ENCODE measurements at places on chromosomes 7 and 10.
A peak's percentile ranks its signal among the peaks of the same experiment; 100 is the strongest.

- DNase-seq: no peak
- H3K27me3 ChIP-seq: peaks cover 5% of the 10 kb centered on the region
- H3K27ac ChIP-seq: no peak overlapping the region
- no peak overlapping the region for H3K4me3 ChIP-seq
- H3K36me3 ChIP-seq: no peaks in the 10 kb centered on the region
- H3K4me1 ChIP-seq: peaks cover 8% of the 10 kb centered on the region
These were observed 101.7 kb upstream of the KLF6 start for GRCh38 chr10:3886641-3887251.

DNA sequence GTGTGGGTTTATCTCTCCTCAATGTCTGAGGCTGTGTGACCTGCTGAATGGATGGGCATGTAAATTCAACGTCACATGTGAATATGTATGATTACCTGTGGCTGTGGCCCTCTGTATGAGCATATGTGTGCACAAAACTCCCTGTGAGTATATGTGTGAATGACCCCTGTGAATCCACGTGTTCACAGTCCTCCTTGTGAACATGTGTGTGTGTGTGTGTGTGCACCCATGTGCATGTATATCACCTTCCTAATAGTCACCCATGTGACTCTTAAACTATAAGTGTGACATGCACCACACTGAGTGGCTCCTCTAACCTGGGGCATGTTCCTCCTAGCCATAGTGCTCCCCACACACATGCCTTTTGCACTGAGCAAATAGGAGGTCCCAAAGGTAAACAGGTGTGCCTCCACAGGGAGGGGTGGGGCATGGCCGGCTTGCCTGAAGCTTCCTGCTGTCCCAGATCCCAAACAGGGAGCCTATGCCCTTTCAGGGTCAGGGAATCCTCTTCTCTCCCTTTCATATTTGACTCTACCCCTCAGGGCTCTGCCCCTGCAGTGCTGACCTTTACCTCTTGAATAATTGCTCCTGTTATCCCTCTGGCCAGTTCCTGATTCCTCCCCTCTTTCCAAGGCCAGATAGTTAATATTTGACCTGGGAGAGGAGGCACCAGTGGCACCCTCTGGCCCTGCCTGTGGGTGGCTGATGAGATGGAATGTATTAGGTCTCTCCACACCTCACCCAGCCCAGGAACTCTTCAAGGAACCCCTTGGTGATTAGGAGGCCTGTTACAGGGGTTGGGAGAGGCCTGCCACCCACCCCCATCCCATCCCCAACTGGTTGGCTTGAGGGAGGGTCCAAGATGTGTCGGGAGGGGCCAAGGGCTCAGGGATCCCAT is 1.9 kb downstream of the SEMA4G start:
- no peak overlapping the region for H3K4me3 ChIP-seq
- no peak overlapping the region for H3K27ac ChIP-seq
- no peaks in the 10 kb centered on the region for H3K27me3 ChIP-seq
- no peaks in the 10 kb centered on the region for H3K36me3 ChIP-seq

DNA sequence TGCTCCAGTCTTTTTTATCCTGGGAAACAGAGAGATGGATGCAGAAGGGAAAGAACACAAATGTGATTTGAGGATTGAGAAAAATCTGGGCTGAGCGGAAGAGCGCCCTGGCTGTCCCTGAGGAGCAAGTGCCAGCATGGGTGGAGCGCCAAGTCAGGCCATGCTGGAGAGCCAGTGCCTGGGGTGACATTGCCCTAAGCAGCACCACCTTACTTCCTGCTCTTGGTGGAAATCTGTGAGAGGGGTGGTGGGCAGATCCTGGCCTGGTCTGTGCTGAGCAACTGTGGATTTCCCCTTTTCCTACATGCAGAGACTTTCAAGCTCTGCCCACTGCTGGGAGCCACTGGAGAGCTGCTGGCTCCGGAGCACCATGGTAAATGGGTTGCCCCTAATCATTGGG is 36.9 kb downstream of the DDIT4 start:
- H3K4me3 ChIP-seq: no peak overlapping the region
- H3K27me3 ChIP-seq: no peaks in the 10 kb centered on the region
- DNase-seq: peak; percentile 33
- no peaks in the 10 kb centered on the region for H3K36me3 ChIP-seq
- peaks cover 72% of the 10 kb centered on the region for H3K4me1 ChIP-seq

- DNase-seq: no peak
- H3K36me3 ChIP-seq: no peaks in the 10 kb centered on the region
- no peak overlapping the region for H3K27ac ChIP-seq
- H3K27me3 ChIP-seq: peaks cover 2% of the 10 kb centered on the region
These were observed 98.4 kb downstream of the VIPR2 start for GRCh38 chr7:159046300-159046699.

- no peaks in the 10 kb centered on the region for H3K36me3 ChIP-seq
- no peak for DNase-seq
- H3K27ac ChIP-seq: no peak overlapping the region
- H3K4me3 ChIP-seq: no peak overlapping the region
These were observed 39.7 kb upstream of the STEAP4 start for GRCh38 chr7:88346357-88346756.

DNA sequence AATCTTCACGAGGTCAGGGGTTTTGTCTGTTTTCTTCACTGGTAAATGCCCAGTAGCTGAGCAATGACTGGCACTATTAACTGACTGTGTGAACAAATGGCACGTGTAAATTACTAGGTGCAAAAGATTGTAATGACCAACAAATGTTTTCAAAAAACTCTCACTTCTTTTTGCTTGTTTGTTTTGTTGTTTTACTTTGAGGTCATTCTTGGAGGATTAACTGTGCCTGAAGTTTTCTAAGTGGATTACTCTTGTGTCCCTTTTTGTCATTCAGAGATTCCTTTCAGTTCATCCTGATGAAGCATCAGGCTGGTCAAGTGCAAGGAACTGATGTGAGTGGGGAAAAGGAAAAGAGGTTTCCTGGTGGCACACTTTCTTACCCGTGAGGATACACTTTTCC is 74.4 kb upstream of the PPP1R3C start:
- no peak overlapping the region for H3K27ac ChIP-seq
- H3K4me3 ChIP-seq: no peak overlapping the region
- DNase-seq: no peak
- no peaks in the 10 kb centered on the region for H3K4me1 ChIP-seq

DNA sequence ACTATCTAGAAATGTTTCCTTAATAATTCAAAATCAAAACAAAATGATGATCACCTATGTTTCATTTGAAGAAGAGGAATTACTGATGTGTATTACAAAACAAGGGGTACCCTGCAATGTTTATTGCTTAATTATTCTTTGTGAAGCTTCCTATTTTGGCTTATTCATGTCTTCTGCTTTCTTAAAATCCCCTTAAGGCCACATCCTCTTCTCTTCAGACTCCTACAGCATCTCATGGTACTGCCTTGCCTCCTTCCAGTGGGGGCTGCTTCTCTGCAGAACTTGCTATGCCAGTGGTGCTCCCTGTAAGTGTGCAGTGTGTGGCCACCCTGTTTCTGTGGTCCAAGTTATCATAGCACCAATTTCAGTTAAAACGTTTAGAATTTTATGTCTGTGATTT is 35.0 kb downstream of the CCDC146 start:
- H3K27ac ChIP-seq: no peak overlapping the region
- no peak overlapping the region for H3K4me3 ChIP-seq
- DNase-seq: no peak
- no peaks in the 10 kb centered on the region for H3K27me3 ChIP-seq

DNA sequence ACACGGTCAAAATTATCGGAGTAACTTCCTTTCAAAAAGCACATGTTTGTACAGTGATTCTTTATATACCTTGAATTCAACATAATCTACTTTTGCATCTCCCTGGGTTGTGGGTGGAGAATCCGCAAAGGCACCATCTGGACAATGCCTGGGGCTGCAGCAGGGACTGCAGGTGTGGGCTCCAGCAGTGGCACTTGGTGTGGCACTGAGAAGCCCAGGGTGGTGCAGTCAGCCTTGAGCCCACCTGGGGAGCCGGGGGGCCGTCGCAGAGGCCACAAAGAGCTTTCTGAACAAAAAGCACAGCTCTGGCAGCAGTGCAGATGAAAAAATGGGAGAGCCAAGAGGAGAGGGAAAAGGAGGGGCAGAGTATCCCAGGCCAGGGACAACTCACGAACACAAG is 22.2 kb downstream of the PARD3 start:
- H3K27me3 ChIP-seq: peaks cover 10% of the 10 kb centered on the region
- no peaks in the 10 kb centered on the region for H3K36me3 ChIP-seq
- H3K27ac ChIP-seq: no peak overlapping the region
- no peaks in the 10 kb centered on the region for H3K4me1 ChIP-seq

DNA sequence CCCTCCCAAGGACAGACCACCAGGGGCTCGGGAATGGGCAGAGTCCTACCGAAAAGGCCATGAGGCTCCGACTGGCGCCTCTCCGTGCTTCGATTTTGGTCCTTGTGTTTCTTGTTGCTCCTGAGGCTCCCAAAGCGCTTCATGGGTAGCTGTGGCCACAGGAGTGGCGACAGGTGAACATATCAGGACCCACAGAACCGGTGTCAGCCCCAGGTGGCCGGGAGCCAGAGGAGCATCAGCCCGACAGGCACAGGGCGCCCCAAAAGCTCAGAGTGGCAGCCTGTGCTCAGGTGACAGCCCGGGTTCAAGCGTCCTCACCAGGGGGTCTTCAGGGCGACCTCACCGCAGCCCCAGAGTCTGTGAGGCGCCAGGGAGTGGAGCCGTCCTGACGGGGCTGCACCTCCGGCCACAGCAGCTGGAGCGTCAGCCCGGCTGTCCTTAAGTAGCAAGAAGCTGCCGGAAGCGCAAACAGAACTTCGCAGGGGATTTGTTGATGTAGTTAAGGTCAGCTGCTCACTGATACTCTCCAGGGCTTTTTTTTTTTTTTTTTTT is 141.0 kb downstream of the PRKAG2 start:
- H3K36me3 ChIP-seq: no peaks in the 10 kb centered on the region
- no peak for DNase-seq
- no peak overlapping the region for H3K27ac ChIP-seq
- no peaks in the 10 kb centered on the region for H3K27me3 ChIP-seq
- peaks cover 7% of the 10 kb centered on the region for H3K4me1 ChIP-seq

DNA sequence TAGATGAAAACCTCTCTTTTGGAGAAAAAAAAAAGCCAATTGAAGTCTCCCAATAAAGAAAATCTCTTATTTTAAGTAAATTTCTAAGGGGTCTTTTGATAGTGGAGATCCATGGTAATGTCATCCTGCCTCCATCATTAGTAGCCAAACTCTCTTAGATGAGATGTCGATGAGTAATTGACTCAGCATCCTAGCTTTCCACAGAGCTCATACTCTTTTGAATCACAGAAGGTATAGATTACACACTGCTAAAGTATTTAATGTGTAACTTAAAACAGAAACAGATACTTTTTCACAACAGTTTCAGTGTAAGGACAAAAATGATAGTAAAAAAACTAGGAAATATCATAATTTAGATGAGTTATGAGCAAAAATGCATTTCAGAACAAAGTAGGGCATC is 19.4 kb downstream of the MAGI2 start:
- no peak overlapping the region for H3K27ac ChIP-seq
- no peaks in the 10 kb centered on the region for H3K36me3 ChIP-seq
- no peak for DNase-seq
- no peaks in the 10 kb centered on the region for H3K4me1 ChIP-seq

DNA sequence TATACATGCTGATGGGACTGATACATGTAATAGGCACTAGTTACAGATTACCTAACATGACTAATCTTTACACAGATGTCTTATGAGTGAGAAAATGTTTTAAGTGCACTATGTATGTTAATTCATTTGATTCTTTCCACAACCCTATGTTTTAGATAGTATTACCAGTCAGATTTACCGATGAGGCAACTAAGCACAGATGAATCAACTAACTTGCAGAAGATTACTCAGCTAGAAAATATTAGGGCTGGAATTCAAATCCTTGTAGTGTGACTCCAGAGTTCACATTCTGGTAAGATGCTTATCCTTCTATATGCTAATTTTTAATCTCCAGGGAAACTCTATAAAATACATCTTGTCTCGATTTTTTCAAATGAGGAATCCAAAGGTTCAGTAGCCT is 964.9 kb downstream of the REEP3 start:
- no peak for DNase-seq
- H3K4me3 ChIP-seq: no peak overlapping the region
- no peak overlapping the region for H3K27ac ChIP-seq
- H3K4me1 ChIP-seq: no peaks in the 10 kb centered on the region
- H3K27me3 ChIP-seq: no peaks in the 10 kb centered on the region

- peaks cover 11% of the 10 kb centered on the region for H3K27me3 ChIP-seq
- no peak for DNase-seq
- no peak overlapping the region for H3K4me3 ChIP-seq
- peaks cover 3% of the 10 kb centered on the region for H3K36me3 ChIP-seq
- no peaks in the 10 kb centered on the region for H3K4me1 ChIP-seq
These were observed 11.7 kb upstream of the EDRF1 start for GRCh38 chr10:125707541-125708468.

GRCh38 chr7:155234158-155234492 is 63.6 kb upstream of the INSIG1 start:
- no peak overlapping the region for H3K4me3 ChIP-seq
- H3K36me3 ChIP-seq: no peaks in the 10 kb centered on the region
- peaks cover 4% of the 10 kb centered on the region for H3K27me3 ChIP-seq
- no peaks in the 10 kb centered on the region for H3K4me1 ChIP-seq

GRCh38 chr10:132282667-132283603 is 24.8 kb downstream of the STK32C start:
- DNase-seq: no peak
- H3K36me3 ChIP-seq: no peaks in the 10 kb centered on the region
- no peak overlapping the region for H3K4me3 ChIP-seq
- no peak overlapping the region for H3K27ac ChIP-seq

DNA sequence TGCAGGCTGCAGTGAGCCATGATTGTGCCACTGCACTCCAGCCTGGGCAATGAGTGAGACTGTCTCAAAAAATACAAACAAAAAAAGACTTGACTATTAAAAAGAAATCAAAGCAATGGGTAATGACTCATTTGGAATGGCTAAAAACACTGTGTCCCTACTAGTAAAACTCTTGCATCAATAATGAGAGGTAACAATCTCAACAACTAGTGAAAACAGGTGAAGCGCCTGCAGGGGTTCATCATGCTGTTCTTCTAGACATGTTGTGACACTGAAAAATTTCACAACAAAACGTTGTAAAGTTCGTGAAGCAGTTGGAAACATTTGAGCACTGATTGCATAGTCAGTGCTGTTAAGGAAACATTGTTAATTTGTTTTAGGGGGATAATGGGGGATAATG is 26.9 kb upstream of the SLC29A4 start:
- no peak for DNase-seq
- no peaks in the 10 kb centered on the region for H3K4me1 ChIP-seq
- no peak overlapping the region for H3K27ac ChIP-seq
- no peaks in the 10 kb centered on the region for H3K27me3 ChIP-seq

DNA sequence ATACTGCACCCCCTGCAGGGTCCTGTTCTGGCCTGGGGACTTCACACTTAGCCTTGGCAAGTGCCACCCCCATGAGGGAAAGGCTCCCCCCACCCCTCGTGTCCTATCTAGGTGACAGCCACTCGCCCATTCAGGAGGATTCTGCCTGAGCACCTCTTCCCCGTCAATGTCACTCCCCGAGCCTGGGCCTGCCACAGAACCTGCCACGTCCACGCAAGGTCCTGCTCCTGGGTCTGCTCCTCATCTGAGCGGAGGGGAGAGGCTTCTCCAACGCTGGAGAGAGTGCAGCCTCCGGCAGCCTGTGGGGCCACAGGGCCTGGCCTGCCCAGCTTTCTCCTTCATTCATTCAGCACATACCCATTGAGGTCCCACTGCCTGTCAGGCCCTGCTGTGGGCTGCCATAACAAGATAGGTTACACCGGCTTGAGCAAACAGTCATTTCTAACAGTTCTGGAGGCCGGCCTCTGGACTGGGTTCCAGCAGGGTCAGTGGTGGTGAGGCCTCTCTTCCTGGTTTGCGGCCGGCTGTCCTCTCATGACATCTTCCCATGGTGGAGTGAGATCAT is 92.0 kb upstream of the RET start:
- no peak overlapping the region for H3K4me3 ChIP-seq
- H3K36me3 ChIP-seq: no peaks in the 10 kb centered on the region
- peaks cover 5% of the 10 kb centered on the region for H3K4me1 ChIP-seq
- DNase-seq: no peak

GRCh38 chr7:50682573-50682972 is 100.1 kb downstream of the GRB10 start:
- H3K4me3 ChIP-seq: no peak overlapping the region
- no peaks in the 10 kb centered on the region for H3K4me1 ChIP-seq
- H3K36me3 ChIP-seq: no peaks in the 10 kb centered on the region

Data from activated naive CD4-positive, alpha-beta T cell treated with anti-CD3 and anti-CD28 coated beads for 36 hours (primary cell).